ENCODE measurements at places on chromosomes 11 and 22. TPM values are rescaled to one million over a fixed set of nuclear protein-coding genes. Genes with fewer than 3 reads are reported as not detected.

DNA sequence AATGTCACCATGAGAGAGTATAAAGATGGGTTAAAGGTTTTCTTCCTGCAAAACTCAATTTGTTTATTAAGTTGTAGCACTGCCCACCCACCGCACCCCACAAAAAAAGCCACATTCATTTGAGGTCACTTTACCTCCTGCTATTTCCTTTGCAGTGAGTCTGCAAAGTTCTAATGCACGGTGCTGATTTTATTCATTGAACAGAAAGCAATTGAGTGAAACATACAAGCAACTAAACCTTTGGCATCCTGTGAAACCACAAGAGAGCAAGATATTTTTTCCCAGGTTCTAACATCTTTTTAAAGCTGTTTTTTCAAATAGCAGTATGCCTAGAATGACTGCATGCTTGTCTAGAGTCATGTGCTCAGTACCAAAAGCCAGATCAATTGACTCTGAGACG, 39.0 kb downstream of the RRAS2 start:
- no peaks in the 10 kb centered on the region for H3K36me3 ChIP-seq
- H3K4me3 ChIP-seq = no peak overlapping the region
- H3K4me1 ChIP-seq = peaks cover 18% of the 10 kb centered on the region
- no peak overlapping the region for H3K27ac ChIP-seq

DNA sequence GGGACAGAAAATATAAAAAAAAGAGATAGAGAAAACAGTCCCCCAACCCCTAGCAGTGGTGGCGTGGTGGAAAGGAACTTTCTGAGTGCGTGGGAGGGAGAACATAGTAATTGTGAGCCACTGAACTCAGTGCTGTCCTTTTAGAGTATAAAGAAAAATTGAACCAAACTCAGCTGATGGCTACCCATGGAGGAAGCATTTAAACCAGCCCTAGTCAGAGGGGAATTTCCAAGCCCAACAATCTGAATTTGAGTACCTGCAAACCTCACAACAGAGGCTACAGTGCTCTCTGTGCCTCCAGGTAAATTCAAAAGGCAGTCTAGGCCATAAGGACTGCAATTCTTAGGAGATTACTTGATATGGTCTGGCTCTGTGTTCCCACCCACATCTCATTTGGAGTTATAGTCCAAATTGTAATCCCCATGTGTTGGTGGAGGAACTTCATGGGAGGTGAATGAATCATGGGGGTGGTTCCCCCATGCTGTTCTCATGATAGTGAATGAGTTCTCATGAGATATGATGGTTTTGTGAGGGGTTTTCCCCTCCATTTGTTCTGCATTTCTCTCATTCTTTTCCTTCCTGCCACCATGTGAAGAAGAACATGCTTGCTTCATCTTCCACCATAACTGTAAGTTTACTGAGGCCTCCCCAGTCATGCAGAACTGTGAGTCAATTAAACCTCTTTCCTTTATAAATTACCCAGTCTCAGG, 687.8 kb downstream of the FAM181B start:
- no peak for DNase-seq
- no peaks in the 10 kb centered on the region for H3K4me1 ChIP-seq
- no peaks in the 10 kb centered on the region for H3K36me3 ChIP-seq
- H3K4me3 ChIP-seq = no peak overlapping the region

The BAIAP2L2 gene
- total RNA-seq = 1.7 TPM

The KCNA4 gene
- total RNA-seq = not detected

DNA sequence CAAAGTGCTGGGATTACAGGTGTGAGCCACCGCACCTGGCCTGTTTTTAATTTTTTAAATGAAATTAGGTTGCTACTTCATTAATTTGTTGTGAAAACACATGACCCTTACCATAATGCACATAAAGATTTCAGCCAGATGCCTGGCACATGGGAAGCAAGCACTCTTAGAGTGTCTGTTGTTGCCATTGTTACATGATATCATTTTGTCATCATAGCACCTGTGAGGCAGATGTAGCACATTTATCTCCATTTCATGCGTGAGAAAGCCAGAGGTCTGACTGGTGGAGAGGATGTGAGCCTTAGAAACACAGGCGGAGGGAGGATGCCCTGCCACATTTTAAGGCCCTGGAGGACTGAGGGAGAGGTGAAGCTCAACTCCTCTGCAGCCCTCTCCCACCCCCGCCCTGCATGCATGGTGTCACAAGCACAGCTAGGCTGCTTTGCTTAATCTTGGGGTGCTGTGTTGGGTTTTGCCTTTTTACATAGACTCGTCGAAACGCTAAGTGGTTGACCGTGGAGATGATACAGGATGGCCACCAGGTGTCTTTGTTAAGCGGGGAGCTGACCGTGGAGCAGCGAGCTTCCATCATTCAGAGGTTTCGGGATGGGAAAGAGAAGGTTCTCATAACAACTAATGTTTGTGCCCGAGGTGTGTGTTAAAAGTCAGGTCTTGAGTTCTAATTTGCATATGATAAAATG, 14.0 kb downstream of the DDX25 start:
- H3K4me3 ChIP-seq = no peak overlapping the region
- no peak overlapping the region for H3K27ac ChIP-seq
- no peaks in the 10 kb centered on the region for H3K36me3 ChIP-seq

All from gastrocnemius medialis (tissue), 4 donors.